ENCODE measurements at places on chromosomes 11 and 22.

GRCh38 chr11:101448881-101449442 is 134.8 kb downstream of the TRPC6 start:
- 0 out of 2 replicates have a peak, but pooled peaks cover 5% of the 10 kb centered on the region for H3K4me1 ChIP-seq
- H3K36me3 ChIP-seq = no peaks in the 10 kb centered on the region
- H3K27me3 ChIP-seq = no peaks in the 10 kb centered on the region
- no peak overlapping the region for H3K27ac ChIP-seq
- no peak for DNase-seq

DNA sequence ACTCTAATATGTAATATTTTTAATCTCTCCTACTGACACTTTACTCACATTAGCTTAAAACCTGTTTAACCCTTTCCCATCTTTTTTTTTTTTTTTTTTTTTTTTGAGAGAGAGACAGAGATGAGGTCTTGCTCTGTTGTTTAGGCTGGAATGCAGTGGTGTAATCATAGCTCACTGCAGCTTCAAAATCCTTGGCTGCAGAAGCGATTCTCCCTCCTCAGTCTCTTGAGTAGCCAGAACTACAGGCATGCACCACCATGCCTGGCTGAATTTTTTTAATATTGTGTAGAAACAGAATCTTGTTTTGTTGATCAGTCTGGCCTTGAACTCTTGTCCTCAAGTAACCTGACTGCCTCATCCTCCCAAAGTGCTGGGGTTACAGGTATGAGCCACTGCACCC is 37.3 kb downstream of the PAMR1 start:
- H3K36me3 ChIP-seq = no peaks in the 10 kb centered on the region
- no peak overlapping the region for H3K27ac ChIP-seq
- H3K27me3 ChIP-seq = no peaks in the 10 kb centered on the region
- H3K4me3 ChIP-seq = no peak overlapping the region
- no peaks in the 10 kb centered on the region for H3K4me1 ChIP-seq

DNA sequence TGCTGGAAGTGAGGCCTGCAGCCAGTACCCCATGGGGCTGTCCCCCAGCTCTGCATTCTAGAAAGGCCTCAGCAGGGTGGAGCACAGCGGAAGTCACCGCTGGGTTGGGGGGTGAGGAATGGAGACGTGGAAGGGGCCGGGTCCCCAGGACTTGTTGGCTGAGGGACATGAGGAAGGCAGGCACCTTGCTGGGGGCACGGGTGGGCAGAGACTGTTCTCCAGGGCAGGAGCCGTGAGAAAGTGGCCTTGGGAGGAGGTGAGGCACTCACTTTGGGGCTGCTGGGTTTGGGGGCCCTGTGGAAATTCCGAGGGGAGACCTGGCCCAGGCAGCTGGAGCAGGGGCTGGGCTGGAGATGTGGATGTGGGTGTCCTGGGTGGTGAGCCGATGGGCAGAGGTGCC is 5.0 kb downstream of the TNNI2 start:
- H3K27ac ChIP-seq = no peak overlapping the region
- H3K4me1 ChIP-seq = no peaks in the 10 kb centered on the region
- no peaks in the 10 kb centered on the region for H3K36me3 ChIP-seq

GRCh38 chr11:102924851-102925380 is 30.6 kb downstream of the MMP13 start:
- H3K4me3 ChIP-seq = no peak overlapping the region
- no peak for DNase-seq
- H3K36me3 ChIP-seq = no peaks in the 10 kb centered on the region
- H3K27me3 ChIP-seq = no peaks in the 10 kb centered on the region
- H3K27ac ChIP-seq = no peak overlapping the region
- no peaks in the 10 kb centered on the region for H3K4me1 ChIP-seq

- no peaks in the 10 kb centered on the region for H3K27me3 ChIP-seq
- no peak overlapping the region for H3K4me3 ChIP-seq
- H3K27ac ChIP-seq = no peak overlapping the region
- no peaks in the 10 kb centered on the region for H3K36me3 ChIP-seq
Measured at GRCh38 chr11:83035070-83035854, 36.4 kb downstream of the RAB30 start.

GRCh38 chr22:28021116-28021997 is 102.3 kb upstream of the PITPNB start:
- no peak overlapping the region for H3K27ac ChIP-seq
- no peak for DNase-seq
- no peaks in the 10 kb centered on the region for H3K4me1 ChIP-seq
- no peaks in the 10 kb centered on the region for H3K36me3 ChIP-seq

GRCh38 chr11:77468527-77468926 is 5.4 kb downstream of the PAK1 start:
- H3K4me3 ChIP-seq = peak overlapping the region; percentile 62
- DNase-seq = no peak
- H3K36me3 ChIP-seq = no peaks in the 10 kb centered on the region

DNA sequence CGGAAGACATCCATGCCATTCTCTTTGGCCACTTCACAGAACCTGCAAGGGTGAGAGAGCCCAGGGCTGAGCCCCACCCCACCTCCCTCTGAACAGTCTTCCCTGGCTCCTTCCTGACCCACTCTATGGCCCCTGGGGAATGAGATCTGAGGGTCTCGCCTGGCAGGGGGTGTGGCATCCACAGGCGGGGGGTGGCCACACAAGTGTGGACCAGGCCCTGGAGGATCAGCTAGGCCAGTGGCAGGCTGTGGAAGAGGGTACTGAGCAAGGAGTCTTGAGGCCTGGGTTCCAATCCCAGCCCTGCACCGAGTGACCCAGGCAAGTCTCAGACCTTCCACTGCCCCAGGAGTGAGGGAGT is 5.6 kb upstream of the LRFN4 start:
- H3K36me3 ChIP-seq = no peaks in the 10 kb centered on the region
- H3K4me3 ChIP-seq = no peak overlapping the region
- H3K27ac ChIP-seq = no peak overlapping the region
- peaks cover 11% of the 10 kb centered on the region for H3K4me1 ChIP-seq
- H3K27me3 ChIP-seq = no peaks in the 10 kb centered on the region
